ENCODE measurements at places on chromosomes 3 and 15.

DNA sequence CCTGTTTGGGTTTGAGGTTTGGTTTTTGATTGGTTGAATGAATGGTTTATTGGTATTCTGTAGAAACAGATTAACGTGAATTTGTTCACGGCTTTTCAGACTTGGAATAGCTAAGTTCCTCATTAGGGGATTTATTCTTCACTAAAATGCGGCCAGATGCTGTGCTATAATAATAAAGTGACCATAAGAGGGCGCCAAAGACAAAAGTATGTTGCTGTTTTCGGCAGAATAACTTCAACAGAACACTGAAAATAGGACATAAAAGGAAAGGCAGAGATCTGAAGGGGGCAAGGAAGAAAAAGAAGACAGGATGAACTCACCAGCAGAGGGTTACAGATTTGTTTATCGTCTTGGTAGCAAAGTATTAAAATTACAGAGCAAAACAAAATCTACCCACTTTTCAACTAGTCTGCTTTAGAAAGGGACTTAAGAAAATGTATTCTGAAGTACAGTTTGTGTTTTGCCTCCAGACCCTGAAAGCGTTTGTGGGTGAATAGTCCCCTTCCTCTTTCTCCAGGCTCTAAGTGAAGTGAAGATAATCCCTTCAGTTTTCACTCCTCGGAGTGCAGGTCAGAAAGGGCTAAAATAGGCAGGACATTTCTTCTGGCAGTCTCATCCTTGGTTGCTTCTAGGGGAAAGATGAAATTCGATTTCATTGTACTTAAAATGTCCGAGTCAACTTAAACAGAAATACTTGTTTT, 147.6 kb downstream of the IL20RB start:
- no peaks in the 10 kb centered on the region for H3K36me3 ChIP-seq
- no peak overlapping the region for H3K27ac ChIP-seq
- H3K4me1 ChIP-seq = no peaks in the 10 kb centered on the region
- no peak for DNase-seq
- peaks cover 13% of the 10 kb centered on the region for H3K27me3 ChIP-seq
- no peak overlapping the region for H3K4me3 ChIP-seq

- no peak overlapping the region for H3K27ac ChIP-seq
- no peaks in the 10 kb centered on the region for H3K4me1 ChIP-seq
- peaks cover 8% of the 10 kb centered on the region for H3K27me3 ChIP-seq
- no peaks in the 10 kb centered on the region for H3K36me3 ChIP-seq
- no peak for DNase-seq
Measured at GRCh38 chr3:193875601-193876321, 260.2 kb upstream of the HES1 start.

DNA sequence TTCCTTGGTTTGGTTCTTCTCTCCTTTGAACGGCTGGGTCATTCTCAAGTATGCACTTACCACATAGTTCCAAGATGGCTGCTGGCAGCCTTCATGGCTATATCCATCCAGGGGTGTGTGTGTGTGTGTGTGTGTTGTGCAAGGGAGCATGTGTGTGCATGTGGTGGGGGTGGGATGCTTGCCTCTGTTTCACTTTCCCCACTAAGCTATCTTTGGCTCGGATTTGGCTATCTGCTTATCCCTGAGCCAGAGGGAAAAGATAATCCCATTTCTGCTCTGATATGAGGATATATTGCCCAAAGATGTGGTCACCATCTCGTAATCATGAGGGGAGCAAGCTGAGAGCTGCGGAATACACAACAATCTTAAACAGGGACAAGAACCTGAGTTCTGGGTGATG, 26.2 kb downstream of the ANAPC13 start:
- no peaks in the 10 kb centered on the region for H3K36me3 ChIP-seq
- no peak overlapping the region for H3K4me3 ChIP-seq
- no peaks in the 10 kb centered on the region for H3K4me1 ChIP-seq
- DNase-seq = no peak
- H3K27ac ChIP-seq = no peak overlapping the region

DNA sequence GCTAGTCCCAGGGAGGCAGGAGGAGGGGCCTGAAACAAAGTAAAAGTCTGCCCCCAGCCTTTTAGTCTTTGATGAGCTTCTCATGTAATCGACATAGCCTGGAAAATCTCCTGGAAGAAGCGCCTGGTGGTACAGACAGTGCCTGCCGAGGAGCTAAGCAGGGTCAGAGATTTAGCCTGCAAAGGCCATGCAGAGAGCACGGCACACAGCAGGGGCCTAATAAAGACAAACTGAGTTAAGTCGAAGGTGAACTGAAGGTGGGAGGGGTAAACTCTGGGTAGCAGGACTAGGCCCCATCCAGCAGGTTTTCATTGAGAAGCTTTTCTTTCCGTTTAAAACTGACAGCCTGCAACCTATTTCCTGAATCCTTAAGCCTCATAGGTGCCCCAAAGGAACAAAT, 115.5 kb upstream of the ABHD17C start:
- peaks cover 5% of the 10 kb centered on the region for H3K27me3 ChIP-seq
- H3K4me3 ChIP-seq = no peak overlapping the region
- H3K27ac ChIP-seq = no peak overlapping the region
- no peaks in the 10 kb centered on the region for H3K36me3 ChIP-seq
- no peaks in the 10 kb centered on the region for H3K4me1 ChIP-seq

GRCh38 chr3:100865442-100865841, 127.8 kb downstream of the ABI3BP start:
- H3K27ac ChIP-seq = no peak overlapping the region
- H3K27me3 ChIP-seq = peaks cover 18% of the 10 kb centered on the region
- no peaks in the 10 kb centered on the region for H3K4me1 ChIP-seq
- no peaks in the 10 kb centered on the region for H3K36me3 ChIP-seq
- DNase-seq = no peak

DNA sequence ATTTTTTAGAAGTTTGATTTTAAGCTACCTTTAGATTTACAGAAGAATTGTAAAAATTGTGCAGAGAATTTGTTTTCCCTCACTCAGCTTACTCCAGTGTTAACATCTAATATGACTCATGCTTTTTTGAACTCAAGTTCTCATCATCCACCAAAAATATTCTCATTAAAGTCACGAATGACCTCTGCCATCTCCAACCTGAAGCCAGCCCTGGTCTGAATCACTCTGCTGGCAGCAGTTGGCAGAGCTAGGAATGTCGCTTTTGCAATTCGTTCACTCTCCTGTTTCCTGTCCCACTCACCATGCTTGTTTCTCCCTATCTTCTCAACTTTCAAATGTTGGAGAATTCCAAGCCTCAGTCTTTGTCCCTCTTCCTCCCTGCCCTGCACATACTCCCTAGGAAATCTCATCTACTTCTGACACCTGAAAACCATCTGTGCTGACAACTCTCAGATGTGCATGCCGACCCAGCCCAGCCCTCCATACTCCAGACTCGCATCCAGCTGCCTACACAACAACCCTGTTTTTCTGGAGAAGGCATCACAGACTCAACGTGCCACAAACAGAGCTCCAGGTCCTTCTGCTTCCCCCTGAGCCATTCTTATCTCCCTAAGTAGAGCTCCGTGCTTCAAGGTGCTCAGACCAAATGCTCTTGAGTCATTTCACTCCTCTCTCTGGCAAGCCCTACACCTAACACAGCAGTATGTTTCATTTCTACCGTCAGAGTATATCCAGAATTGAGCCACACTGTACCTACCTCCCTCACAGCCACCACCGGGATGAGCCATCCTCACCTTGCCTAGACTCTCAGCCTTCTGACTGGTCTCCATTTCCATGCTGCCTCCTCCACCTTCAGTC, 24.9 kb downstream of the PRR23E start:
- H3K36me3 ChIP-seq = no peaks in the 10 kb centered on the region
- no peak overlapping the region for H3K27ac ChIP-seq
- peak; percentile 38 for DNase-seq
- H3K27me3 ChIP-seq = peaks cover 12% of the 10 kb centered on the region
- H3K4me1 ChIP-seq = peaks cover 17% of the 10 kb centered on the region
